ENCODE measurements at places on chromosomes 7 and 10.

- DNase-seq, result no peak
Measured at GRCh38 chr7:82019551-82020475, 250.0 kb upstream of the HGF start.

GRCh38 chr10:86670290-86670811 is 2.0 kb downstream of the LDB3 start:
- no peak for DNase-seq

DNA sequence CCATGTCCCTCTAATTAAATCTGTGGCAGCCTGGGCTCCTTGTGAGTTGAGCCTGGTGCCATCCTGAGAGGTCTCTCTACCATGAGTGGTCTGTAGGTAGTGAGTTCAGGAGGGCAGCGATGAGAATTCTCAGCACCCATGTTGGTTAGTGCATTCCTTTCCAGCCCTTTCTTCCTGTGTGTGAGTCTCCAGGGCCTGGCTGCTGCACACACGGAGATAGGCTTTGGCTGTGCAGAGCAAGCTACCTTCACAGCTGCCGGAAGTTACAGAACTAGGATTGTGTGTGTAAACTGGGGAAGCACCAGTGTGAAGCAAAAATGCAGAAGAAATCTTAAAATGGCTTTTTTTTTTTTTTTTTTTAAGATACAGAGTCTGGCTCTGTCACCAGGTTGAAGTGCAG is 358.6 kb downstream of the PAXIP1 start:
- no peak for DNase-seq

- DNase-seq, result no peak
Measured at GRCh38 chr10:77301305-77301730, 336.3 kb downstream of the KCNMA1 start.
